ENCODE measurements at places on chromosomes 5 and 9.

- DNase-seq: no peak
Measured at GRCh38 chr9:125346080-125346732, 84.6 kb downstream of the GAPVD1 start.

- DNase-seq: no peak
Measured at GRCh38 chr5:84162695-84163094, 222.0 kb downstream of the EDIL3 start.

GRCh38 chr5:172906888-172907287 is 52.3 kb upstream of the RPL26L1 start:
- DNase-seq: no peak

DNA sequence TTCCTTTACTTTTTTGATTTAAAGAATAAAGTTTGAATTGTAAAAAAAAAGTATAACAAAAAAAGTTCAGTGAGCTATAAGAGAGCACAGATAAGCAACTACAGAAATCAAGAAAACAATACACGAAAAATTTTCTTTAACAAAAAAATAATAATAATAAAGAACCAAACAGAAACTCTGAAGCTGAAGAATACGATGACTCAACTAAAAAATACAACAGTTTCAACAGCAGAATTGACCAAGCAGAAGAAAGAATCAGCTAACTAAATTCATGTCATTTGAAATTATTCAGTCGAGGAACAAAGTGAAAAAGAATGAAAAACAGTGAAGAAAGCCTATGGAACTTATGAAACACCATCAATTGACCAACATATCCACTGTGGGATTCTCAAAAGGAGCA is 177.7 kb downstream of the NDUFS4 start:
- DNase-seq: no peak

GRCh38 chr9:86202338-86202882 is 57.0 kb downstream of the C9orf153 start:
- DNase-seq: no peak

DNA sequence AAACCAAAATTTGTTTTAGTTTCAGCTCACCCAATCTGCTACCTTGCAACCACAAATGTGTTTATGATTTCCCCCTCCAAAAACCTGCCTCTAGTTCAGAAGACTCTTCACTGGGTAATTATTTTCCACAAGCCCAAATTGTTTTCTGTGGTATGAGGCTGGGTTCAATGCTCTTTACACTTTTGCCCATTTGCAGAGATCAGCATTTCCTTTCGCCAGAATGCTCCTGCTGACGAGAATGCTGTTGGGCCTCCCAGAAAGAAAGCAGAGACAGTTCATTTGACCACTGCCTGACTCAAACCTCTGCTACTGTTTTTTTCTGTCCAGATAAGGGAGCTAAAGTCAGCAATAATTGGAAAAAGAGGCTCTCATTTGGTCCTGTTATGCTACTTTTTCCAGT is 427.3 kb downstream of the PDE4D start:
- no peak for DNase-seq

GRCh38 chr5:102666164-102666946 is 88.8 kb upstream of the PAM start:
- no peak for DNase-seq

DNA sequence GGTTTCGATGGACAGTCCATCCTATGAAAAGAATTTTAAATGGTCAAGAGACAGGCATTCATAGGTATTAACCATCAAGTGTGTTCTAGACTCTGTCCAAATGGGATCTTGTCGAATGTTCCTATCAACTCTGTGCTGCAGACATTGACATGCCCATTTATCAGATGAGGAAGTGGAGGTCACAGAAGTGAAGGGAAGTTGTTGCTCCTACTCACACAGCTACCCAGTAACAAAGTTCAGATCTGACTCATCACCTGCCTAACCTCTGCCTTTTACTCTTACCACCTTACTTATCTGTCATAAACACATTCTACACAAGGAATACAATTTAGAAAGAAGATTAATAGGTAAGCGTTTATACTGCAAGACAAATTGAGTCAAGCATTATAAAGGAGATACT is 426.2 kb upstream of the BRINP1 start:
- DNase-seq: no peak

DNA sequence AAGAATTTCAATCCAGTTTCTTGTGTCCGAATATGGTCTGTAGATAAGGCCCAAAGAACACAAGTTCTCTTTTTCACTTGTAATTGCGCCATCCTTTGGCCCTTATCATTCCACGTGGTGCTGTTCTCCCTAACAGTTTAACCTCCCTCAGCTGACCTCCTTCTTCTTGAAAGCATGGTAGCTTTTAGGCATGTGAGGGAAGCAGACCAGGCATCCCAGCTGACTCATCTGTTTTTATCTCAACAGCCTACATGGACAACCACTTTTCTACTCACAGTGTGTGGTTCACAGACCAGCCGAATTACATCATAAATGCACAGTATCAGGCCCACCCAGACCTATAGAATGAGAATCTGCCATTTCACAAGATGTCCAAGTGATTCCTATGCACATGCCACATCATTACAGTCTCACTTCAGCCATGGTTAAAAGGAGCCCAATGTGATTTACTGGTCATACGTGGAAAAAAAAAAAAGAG is 26.9 kb upstream of the PLIN2 start:
- no peak for DNase-seq

GRCh38 chr9:73152543-73152844 is 829 bp downstream of the ANXA1 start:
- DNase-seq: no peak

GRCh38 chr9:130308081-130308571 is 42.6 kb downstream of the HMCN2 start:
- no peak for DNase-seq

- DNase-seq: no peak
Measured at GRCh38 chr9:75429531-75430475, 341.5 kb downstream of the OSTF1 start.

- no peak for DNase-seq
Measured at GRCh38 chr5:109868737-109869136, 179.0 kb downstream of the MAN2A1 start.

- DNase-seq: no peak
Measured at GRCh38 chr5:146313027-146313426, 25.6 kb upstream of the POU4F3 start.

- DNase-seq: no peak
Measured at GRCh38 chr5:83377131-83377865, 94.2 kb upstream of the VCAN start.

GRCh38 chr5:107919969-107920368 is 249.2 kb upstream of the EFNA5 start:
- DNase-seq: no peak

DNA sequence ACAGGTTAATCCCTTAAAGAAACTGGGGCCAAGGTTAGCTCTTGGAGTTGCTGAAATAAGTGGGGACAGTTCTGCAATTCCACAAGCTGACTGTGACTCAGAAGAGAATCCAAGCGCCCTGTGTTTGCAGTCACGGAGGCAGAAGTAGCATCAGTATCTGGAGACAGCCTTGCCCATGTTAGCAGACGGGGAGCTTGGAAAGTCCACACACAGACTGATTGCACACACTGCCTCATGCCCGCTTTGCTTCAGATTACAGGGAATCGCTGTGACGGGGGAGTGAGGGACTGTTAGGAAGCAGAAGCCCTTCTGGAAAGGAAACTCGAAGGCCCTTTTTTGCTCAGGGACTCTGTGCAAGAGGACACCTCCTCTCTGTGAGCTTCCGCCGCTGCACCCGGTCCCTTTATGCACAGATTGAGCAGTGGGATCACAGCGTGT is 30.9 kb upstream of the PPP1R26 start:
- no peak for DNase-seq

DNA sequence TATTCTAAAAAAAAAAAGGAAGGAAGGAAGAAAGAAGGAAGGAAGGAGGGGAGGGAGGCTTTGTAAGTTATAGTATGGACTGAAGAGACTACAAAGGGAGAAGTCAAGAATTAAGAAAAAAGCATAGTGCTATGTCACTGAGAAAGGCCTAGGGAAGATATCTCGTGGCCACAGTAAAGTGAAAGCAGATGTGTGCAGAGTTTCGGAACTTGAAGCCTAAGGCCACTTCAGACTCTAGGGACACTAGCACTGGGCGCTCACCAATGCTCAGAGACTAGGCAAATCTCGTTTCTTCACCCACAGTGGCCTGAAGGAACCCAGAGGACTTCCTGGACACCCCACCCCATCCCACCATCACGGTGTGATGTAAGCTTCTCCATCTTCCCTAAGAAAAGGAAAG is 181.4 kb upstream of the TRPM3 start:
- DNase-seq: no peak

DNA sequence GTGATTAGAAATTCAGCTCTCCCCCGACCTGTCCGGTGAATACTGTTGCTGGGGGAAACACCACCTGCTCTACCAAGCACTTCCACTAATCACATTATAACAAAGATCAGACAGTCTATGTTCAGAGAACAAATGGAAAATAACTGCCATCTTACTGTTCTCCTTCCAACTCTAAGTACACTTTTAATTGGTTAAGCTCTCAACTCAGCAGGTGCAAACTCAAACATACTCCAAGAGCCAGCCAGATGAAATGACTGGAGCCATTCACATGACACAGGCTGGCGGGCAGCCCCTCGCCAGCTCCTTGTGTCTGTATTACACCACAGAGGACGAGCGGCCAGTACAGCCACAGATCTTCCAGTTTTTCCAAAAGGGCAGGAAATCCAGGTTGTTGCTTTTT is 16.1 kb downstream of the LIFR start:
- DNase-seq: no peak

DNA sequence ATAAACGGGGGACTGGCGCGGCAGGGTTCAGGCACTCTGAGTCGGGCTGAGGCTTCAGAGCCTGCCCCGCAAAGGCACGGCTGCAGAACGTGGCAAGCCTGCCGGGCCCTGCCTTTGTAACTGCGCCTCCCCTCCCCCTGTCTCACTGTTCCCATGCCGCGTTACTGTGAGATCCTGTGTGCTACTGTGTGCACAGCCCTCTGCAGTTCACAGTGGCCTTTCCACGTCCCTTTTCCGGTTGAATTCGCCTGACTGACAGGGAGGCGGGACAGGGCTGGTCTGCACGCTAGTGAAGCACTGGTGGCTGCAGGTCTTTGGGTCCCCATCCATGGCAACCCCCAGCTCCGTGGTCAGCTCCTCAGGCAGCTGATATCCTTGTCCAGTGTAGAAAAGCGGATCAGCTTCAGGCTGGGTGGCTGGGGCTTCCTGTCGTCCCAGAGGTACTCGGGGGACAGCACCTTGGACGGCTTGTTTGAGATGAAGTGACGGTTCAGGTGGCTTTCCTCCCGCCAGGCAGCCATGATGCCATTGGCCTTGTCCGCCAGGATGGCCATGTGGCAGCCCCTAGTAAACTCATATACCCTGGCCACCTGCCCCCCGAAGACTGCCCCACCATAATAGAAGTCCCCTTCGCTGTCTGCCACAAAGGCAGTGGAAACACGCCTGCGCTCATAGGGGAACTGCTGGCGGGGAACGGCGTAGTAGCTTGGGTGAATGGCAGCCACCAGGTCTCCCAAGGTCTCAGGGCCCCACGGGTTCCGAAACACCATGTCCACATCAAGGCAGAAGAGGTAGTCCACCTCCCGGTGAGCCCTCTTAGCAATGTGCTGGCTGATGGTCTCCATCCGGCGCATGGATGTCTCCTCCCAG is 10.3 kb downstream of the GBGT1 start:
- no peak for DNase-seq

GRCh38 chr5:72156946-72157624 is 49.8 kb downstream of the MAP1B start:
- no peak for DNase-seq

DNA sequence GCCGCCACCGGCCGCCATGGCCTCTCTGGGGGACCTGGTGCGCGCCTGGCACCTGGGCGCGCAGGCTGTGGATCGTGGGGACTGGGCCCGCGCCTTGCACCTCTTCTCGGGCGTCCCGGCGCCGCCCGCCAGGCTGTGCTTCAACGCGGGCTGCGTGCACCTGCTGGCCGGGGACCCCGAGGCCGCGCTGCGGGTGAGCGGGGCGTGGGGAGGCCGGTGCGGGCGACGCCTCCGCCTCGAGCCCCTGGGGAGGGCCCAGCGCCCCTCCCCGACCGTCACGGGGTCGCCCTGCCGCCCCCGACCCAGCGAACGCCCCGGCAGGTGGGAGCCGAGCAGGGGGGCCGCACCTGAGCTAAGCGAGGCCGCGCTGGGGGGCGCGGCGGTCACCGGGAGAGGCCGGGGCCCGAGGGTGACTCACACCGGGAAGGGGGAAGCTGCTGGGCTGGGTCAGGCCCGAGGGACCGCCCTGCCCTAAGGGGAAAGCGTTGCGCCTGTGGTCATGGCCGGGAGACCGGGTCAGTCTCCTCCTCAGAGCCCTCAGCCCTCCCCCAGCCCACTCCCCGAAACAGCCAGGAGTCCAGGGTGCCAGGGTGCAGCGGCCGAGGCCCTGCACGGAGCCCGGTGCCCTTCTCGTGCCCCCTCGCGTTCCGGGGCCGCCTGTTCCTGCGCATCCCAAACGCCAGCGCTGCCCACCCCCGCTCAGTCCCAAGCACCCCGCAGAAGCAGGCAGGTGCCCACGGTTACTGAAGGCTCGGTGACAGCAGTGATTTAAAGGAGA is 510 bp downstream of the NOXA1 start:
- no peak for DNase-seq

- no peak for DNase-seq
Measured at GRCh38 chr5:40428126-40428525, 251.6 kb upstream of the PTGER4 start.

GRCh38 chr5:96931605-96932004 is 4.3 kb upstream of the LNPEP start:
- no peak for DNase-seq

- no peak for DNase-seq
Measured at GRCh38 chr9:76395381-76395780, 1.2 kb upstream of the RFK start.

DNA sequence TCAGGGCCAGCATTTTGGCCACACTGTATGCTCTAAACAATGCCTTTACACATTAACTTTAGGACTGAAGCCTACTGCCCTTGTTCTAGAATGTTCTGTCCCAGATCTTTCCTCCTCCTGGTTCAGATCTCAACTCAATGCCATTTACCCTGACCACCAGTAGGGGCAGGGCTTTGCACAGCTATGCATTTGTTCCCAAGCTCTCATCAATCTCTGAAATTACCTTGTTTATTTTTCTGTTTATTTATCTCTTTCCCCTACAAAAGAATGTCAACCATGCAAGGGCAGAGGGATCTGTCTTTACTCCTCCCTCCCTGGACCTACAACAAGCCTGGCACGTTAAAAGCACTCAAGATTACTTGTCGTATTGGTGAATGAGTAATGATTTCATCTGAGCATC is 612.9 kb downstream of the BNC2 start:
- no peak for DNase-seq

DNA sequence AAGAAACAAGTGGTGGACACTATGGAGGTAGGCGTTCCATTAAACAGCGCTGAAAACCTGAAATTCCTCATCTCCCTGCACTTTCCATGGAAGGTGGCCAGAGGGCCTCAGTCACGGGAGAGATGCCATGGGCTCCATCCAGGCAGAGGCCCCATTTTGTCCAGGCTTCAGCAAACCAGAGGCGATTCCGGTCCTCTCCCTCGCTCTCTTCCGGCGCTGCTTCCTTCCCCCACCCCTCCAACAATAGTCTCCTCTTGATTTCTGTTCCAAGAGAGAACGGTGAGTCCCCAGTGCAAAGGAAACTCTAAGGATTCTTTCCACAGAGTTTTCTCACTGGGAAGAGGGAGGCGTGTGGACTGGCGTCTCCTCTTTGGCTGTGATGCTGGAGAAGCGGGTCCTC is 7.5 kb downstream of the ZNF366 start:
- DNase-seq: no peak
